ENCODE measurements at places on chromosomes 5 and 9. TPM values are rescaled to one million over a fixed set of nuclear protein-coding genes. Genes with fewer than 3 reads are reported as not detected.
A peak's percentile ranks its signal among the peaks of the same experiment; 100 is the strongest.

DNA sequence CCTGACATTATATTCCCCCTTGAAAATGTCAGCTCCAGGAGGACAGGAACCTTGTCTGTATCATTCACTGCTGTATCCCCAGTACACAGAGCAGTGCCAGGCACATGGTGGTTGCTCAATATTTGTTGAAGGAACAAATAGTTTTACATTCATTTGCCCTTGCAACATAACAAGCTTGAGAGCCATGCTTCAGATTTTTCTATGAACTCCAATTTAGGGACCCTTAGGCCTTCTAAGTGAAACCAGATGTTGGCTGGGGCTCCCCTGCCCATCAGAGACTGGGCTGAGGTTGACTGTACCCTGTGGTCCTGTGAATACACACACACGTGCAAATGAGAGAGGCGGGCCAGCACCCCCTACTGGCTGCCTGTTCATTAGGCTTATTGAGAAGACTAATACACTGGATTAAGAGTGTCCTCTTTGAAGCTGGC is 214.9 kb upstream of the WWC1 start:
- peak; percentile 35 for DNase-seq

GRCh38 chr5:173907284-173907683 is 19.1 kb downstream of the CPEB4 start:
- no peak for DNase-seq

Gene SMIM15
- 23.3 TPM for total RNA-seq

Gene CCL28
- 0.60 TPM for total RNA-seq

DNA sequence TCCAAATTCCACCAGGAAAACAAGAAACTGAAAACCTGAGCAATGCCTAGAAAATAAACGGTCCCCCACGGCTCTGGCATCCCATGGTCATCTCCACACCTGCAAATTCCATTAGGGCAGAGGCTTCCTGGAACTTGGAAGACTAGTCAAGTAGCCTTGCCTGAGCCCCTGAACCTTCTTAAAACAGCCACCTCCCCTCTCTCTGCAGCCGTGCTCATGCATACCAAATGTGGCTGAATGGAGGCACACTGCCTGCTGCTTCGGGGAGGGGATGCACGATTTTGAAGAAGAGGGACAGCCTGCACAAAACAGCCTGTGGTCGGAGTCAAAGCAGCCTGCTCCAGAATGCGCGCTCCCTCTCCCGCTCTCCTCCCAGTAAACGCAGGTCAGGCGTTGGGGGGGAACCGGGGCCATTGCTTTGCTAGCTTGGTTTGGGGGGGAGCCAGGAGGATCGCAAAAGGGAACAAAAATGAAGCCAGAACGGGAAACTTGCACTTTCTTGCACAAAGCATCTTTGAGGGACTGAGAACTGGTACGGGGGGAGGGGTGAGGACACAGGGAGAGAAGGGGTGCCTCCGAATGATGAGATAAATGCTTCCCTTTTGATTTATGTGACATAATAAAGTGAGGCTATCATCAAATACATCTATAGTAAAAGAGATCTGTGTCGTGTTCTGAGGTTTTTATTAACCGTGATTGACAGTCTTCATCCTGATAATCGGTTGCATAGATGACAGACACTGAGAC is at the start of gene TRPM3:
TRPM3 (minus strand) TSS at position 347 of the 747 bp plus-strand sequence; CDS start at position 80, 267 bp downstream.
- DNase-seq = no peak

DNA sequence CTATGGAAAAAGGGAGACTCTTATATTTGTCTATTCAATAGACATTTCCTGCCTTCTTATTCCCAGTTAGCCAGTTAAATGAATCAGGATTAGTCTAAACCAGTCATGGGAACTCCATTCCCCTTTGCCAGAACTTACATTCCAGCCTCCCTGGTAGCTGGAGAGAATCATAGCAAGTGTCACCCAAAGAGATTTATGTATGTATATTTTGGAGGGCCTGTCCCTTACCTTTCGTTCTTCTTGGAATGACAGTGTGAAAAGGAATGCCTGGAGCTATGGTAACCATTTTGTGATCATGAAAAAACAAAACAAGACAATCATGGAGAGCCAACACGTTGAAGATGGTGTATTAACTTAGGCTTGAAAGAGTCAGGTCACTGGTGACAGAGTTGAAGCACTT is 627.7 kb downstream of the CCDC171 start:
- DNase-seq = no peak

DNA sequence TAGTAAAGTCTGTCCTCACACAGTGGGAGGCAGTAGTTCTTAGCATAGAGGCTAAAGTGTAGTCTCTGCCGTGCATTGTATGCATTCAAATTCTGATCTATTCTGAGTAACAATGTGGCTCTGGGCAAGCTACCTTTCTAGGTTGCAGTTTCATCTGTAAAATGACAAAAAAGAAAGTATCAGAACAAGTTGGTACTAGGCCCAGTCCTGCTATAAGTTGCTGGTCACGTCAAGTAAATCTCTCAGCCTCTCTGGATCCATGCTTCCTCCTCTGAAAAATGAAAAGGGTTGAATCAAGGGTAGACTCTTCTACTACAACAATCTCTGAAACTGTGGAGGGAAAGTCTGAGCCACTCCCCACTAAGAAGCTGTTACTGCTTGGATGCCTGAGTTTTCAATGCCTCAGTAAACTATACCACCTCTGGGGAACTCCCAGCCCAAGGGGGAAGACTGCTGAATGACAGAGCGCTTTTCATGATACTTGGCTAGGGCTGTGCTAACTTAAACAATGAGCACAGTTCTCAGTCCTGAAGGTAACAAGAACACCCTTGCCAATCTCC is 34.5 kb upstream of the SPARC start:
- DNase-seq = no peak

Gene IL3
- total RNA-seq = not detected

Data from left ventricle myocardium inferior (tissue), 1 donor.